CD8-positive, alpha-beta memory T cell (primary cell): ENCODE measurements at places on chromosomes 4 and X.

- no peak overlapping the region for H3K27ac ChIP-seq
- H3K27me3 ChIP-seq: no peaks in the 10 kb centered on the region
- no peak overlapping the region for H3K4me3 ChIP-seq
- no peaks in the 10 kb centered on the region for H3K4me1 ChIP-seq
- no peaks in the 10 kb centered on the region for H3K36me3 ChIP-seq
Measured at GRCh38 chrX:64191281-64192010, 14.1 kb downstream of the AMER1 start.

GRCh38 chr4:162706051-162706450 lies 460.6 kb downstream of the NAF1 start:
- no peak overlapping the region for H3K27ac ChIP-seq
- no peaks in the 10 kb centered on the region for H3K36me3 ChIP-seq
- H3K27me3 ChIP-seq: no peaks in the 10 kb centered on the region
- no peak overlapping the region for H3K4me3 ChIP-seq

- no peak overlapping the region for H3K4me3 ChIP-seq
- no peaks in the 10 kb centered on the region for H3K36me3 ChIP-seq
- H3K4me1 ChIP-seq: no peaks in the 10 kb centered on the region
- H3K27ac ChIP-seq: no peak overlapping the region
Measured at GRCh38 chr4:113881256-113881655, 98.2 kb downstream of the ARSJ start.

DNA sequence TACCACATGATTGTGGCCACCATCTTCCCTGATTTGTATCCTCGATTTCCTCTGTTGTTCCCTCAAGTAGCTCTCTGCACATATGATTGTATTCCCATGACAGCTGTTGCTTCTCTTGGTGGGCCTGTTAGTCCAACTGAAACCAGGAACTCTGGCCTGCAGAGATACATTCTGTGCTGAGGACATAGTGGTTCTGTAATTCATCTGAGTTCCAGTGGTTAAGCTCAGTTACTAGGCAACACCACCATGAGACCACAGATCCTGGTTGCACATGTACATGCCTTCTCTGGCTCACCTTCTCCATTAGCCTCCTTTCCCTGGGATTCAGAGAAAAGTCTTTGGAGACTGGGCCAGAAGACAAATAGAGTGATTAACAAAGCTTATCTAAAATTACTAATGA lies 172.1 kb upstream of the SLC7A11 start:
- H3K27ac ChIP-seq: no peak overlapping the region
- DNase-seq: no peak
- no peak overlapping the region for H3K4me3 ChIP-seq

- no peaks in the 10 kb centered on the region for H3K4me1 ChIP-seq
- no peak for DNase-seq
- no peaks in the 10 kb centered on the region for H3K27me3 ChIP-seq
- H3K36me3 ChIP-seq: no peaks in the 10 kb centered on the region
- H3K4me3 ChIP-seq: no peak overlapping the region
Measured at GRCh38 chr4:33998291-33998690, 2246.0 kb downstream of the ARAP2 start.

GRCh38 chr4:38662522-38663089 lies 1.4 kb upstream of the KLF3 start:
- peak overlapping the region; percentile 52 for H3K4me3 ChIP-seq
- DNase-seq: no peak
- no peaks in the 10 kb centered on the region for H3K27me3 ChIP-seq
- peak overlapping the region; percentile 85 for H3K27ac ChIP-seq
- peaks cover 40% of the 10 kb centered on the region for H3K4me1 ChIP-seq

- DNase-seq: no peak
- peaks cover 21% of the 10 kb centered on the region for H3K4me1 ChIP-seq
- H3K36me3 ChIP-seq: no peaks in the 10 kb centered on the region
- H3K27me3 ChIP-seq: no peaks in the 10 kb centered on the region
- H3K27ac ChIP-seq: no peak overlapping the region
Measured at GRCh38 chrX:133921764-133922389, 63.5 kb downstream of the GPC3 start.

DNA sequence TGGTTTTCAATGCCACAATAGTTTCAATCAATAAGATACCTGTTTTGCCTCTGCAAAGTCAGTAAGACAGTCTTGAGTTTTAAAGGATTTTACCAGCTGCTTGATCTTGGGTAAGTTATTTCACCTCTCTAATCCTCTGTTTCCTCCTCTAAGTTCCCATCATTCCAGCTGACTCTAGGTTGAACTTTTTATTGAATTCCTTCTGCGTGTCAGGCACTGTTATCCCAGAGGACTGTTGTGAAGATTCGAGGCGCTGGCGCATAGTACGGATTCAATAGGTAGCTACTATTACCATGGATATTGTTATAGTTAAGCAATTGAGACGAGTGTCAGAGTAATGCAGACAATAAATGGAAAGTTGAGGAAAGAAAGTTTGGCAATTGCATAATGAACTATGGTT lies 179.4 kb downstream of the BANK1 start:
- H3K4me1 ChIP-seq: no peaks in the 10 kb centered on the region
- no peaks in the 10 kb centered on the region for H3K27me3 ChIP-seq
- no peak overlapping the region for H3K27ac ChIP-seq
- no peak overlapping the region for H3K4me3 ChIP-seq
- H3K36me3 ChIP-seq: no peaks in the 10 kb centered on the region
- no peak for DNase-seq

- no peaks in the 10 kb centered on the region for H3K4me1 ChIP-seq
- H3K36me3 ChIP-seq: no peaks in the 10 kb centered on the region
- no peak for DNase-seq
- no peak overlapping the region for H3K4me3 ChIP-seq
Measured at GRCh38 chr4:145525291-145525740, 43.7 kb downstream of the SMAD1 start.

DNA sequence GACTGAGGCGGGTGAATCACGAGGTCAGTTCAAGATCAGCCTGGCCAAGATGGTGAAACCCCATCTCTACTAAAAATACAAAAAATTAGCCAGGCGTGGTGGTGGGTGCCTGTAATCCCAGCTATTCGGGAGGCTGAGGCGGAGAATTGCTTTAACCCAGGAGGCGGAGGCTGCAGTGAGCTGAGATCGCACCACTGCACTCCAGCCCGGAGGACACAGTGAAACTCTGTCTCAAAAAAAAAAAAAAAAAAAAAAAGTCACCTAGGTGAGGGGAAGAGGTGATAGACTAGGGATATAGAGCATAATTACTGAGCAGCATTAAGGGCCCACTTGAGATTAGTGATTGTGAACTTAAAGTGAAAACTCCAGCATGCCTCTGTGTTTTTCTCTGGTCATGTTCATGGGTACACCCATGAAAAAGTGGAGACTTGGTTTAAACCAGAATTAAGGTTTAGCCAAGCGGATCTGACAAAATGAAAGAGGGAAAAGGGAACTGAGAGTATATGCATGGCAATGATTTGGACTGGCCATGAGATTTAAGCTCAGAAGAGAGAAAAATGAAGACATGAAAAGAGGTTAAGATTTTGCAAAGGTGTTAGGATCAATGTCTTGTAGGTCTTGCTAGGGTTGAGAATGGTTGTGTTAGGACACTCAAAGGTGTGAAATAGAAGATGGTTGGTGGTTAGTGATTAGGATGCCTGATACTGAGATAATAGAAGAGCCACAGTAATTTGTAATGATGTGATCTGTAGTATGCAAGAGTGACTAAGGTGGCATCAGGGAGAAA lies 105.0 kb downstream of the RAB28 start:
- no peak for DNase-seq
- no peaks in the 10 kb centered on the region for H3K27me3 ChIP-seq
- H3K4me3 ChIP-seq: no peak overlapping the region

GRCh38 chrX:49282647-49283011 lies 13.0 kb downstream of the PPP1R3F start:
- H3K4me1 ChIP-seq: peaks cover 31% of the 10 kb centered on the region
- no peaks in the 10 kb centered on the region for H3K27me3 ChIP-seq
- no peaks in the 10 kb centered on the region for H3K36me3 ChIP-seq
- no peak for DNase-seq

GRCh38 chrX:124194199-124194598 lies 138.3 kb upstream of the TEX13D start:
- no peaks in the 10 kb centered on the region for H3K36me3 ChIP-seq
- H3K27ac ChIP-seq: no peak overlapping the region
- H3K4me3 ChIP-seq: no peak overlapping the region
- H3K4me1 ChIP-seq: no peaks in the 10 kb centered on the region
- no peaks in the 10 kb centered on the region for H3K27me3 ChIP-seq

GRCh38 chr4:162498168-162498567 lies 334.4 kb upstream of the FSTL5 start:
- H3K4me1 ChIP-seq: no peaks in the 10 kb centered on the region
- no peaks in the 10 kb centered on the region for H3K27me3 ChIP-seq
- DNase-seq: no peak

GRCh38 chr4:74682567-74683359 lies 111.6 kb downstream of the BTC start:
- no peaks in the 10 kb centered on the region for H3K27me3 ChIP-seq
- DNase-seq: no peak
- H3K4me3 ChIP-seq: no peak overlapping the region
- no peaks in the 10 kb centered on the region for H3K4me1 ChIP-seq
- peak overlapping the region; percentile 15 for H3K27ac ChIP-seq

DNA sequence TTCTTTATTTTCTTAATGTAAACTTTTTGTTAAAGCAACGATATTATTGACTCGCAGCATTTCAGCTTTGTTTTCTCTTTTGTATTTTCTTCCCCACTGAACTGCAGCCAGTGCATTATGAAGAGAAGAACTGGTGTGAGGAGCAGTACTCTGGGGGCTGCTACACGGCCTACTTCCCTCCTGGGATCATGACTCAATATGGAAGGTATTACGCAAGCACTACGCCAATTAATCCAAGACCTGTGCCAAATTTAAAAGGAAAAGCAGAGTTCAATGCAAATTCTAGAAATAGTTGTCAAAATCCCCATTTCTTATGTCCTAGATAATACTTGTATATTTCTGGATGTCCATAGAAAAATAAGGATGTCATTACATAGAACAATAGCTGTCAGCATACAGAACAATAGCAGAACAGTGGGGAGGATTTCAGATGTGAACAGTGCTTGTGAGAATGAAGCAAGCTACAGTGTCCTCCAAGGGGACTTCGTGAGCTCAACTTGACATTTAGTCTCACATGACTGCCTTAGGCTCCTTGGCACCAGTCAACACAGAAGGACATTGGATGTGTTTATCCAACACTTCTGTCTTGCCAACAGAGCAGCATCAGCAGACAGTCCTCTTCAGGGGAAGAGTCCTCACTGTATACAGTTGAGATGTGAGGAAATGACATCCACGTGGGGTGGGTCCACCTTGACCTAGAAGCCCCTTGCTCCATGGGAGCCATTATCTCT lies 85.9 kb downstream of the MAOA start:
- no peak overlapping the region for H3K4me3 ChIP-seq
- no peak overlapping the region for H3K27ac ChIP-seq

DNA sequence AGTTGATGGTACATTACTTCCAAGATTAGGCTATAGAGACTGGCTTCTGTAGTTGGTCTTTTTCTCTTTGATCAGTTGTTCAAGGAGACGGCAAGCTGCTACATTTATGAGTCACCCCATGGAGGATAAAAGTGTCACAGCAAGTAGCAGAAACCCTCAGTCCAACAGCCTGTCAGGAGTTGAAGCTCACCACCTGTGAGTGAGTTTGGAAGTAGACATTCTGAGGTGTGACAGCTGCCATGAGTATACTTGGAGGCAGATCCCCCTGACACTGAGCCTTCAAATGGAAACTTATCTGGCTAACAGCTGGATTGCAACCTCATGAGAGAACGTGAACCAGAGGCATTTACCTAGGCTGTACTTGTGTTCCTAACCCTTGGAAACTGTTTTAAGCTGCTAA lies 68.0 kb downstream of the CCNG2 start:
- no peak overlapping the region for H3K27ac ChIP-seq
- DNase-seq: no peak
- H3K4me1 ChIP-seq: no peaks in the 10 kb centered on the region
- H3K4me3 ChIP-seq: no peak overlapping the region

DNA sequence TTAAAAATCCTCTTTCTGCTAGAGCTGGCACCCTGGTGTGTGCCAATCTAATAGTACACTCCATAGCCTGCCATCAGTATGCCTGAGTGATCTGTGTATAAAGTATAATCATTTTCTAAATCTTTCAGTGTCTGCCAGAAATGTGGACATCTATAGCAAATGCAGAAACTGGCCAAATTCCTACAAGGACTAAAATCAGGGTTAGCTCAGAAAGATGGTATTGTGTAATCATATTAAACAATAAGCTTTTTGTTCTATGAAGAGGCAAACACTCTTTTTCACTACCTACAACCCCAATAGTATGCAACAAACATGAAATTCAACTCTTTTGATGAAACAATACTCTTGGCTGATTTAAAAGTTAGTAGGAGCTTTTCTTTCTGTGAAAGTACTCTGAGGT lies 7.7 kb upstream of the TXLNG start:
- H3K36me3 ChIP-seq: no peaks in the 10 kb centered on the region
- H3K27ac ChIP-seq: no peak overlapping the region
- no peaks in the 10 kb centered on the region for H3K27me3 ChIP-seq
- no peaks in the 10 kb centered on the region for H3K4me1 ChIP-seq

DNA sequence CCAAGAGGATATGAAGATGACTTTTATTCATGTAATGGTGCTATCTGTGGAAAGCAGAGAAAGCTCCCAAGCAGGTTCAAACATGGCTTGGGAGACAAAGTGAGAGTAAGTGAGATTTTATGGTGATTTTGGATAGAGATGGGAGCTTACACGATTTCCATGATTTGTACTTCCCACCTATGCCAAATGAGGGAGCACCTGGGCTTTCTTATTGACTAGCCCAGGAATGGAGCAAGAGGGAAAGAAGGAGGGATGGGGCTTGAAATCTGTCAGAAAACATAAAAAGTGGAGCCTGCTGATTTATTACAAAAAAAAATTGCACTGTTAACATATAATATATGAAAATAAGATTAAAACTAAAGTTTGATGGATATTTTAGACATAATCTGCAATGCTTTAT lies 703.5 kb upstream of the PABPC4L start:
- H3K27me3 ChIP-seq: no peaks in the 10 kb centered on the region
- no peak for DNase-seq
- H3K4me1 ChIP-seq: no peaks in the 10 kb centered on the region
- H3K4me3 ChIP-seq: no peak overlapping the region

DNA sequence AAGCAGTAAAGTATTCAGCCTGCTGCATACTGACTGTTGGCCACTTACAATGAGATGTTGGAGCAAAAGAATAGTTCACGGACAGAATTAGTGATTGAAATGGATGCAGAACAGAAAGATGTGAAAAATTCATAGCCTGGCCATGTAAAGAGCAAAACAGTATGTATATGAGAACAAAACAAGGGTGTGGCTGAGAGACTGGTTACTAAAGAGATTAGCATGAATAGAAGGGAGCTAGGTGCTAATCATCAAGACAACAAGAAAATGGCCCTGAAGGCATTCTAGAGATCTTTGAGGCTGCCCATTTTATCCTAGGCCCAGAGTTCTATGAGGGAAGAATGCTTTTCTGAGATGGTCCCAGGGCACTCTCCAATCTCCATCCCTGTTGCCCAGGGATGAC lies 208.5 kb downstream of the ARHGEF9 start:
- no peak overlapping the region for H3K27ac ChIP-seq
- no peaks in the 10 kb centered on the region for H3K27me3 ChIP-seq
- H3K4me3 ChIP-seq: no peak overlapping the region
- DNase-seq: no peak
- no peaks in the 10 kb centered on the region for H3K4me1 ChIP-seq
- H3K36me3 ChIP-seq: no peaks in the 10 kb centered on the region

- no peaks in the 10 kb centered on the region for H3K4me1 ChIP-seq
- no peaks in the 10 kb centered on the region for H3K36me3 ChIP-seq
- DNase-seq: no peak
Measured at GRCh38 chr4:147108409-147108808, 162.7 kb upstream of the TTC29 start.

GRCh38 chr4:121567748-121568147 lies 129.0 kb downstream of the ANXA5 start:
- H3K4me1 ChIP-seq: no peaks in the 10 kb centered on the region
- no peak overlapping the region for H3K27ac ChIP-seq
- no peak for DNase-seq
- no peaks in the 10 kb centered on the region for H3K27me3 ChIP-seq
- no peak overlapping the region for H3K4me3 ChIP-seq

GRCh38 chr4:91256043-91256442 lies 1047.7 kb upstream of the GRID2 start:
- H3K4me1 ChIP-seq: no peaks in the 10 kb centered on the region
